T47D (cell line): ENCODE measurements at places on chromosomes 4 and X.
A peak's percentile ranks its signal among the peaks of the same experiment; 100 is the strongest.

DNA sequence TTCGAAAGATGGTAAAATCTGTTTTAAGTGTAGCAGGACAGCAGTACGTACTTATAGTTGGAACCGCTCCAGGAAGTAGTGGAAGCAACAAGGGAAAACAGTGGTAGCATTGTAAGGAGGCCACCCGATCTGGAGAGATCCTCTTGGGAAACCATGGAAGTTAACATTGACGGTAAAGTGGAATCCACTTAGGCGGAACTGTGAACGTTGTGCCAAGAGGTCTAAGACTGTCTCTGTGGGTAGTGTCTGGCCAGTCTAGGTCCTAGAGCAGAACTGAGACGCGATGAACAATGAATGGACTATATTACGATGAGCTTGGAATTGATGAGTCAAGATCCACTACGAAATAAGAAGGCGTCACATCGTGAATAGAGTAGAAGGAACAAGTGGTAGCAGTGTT lies 124.0 kb downstream of the TENM3 start:
- no peak for DNase-seq

- peak; percentile 56 for DNase-seq
Observed at GRCh38 chrX:1673337-1673736, 58.5 kb downstream of the ASMT start.

DNA sequence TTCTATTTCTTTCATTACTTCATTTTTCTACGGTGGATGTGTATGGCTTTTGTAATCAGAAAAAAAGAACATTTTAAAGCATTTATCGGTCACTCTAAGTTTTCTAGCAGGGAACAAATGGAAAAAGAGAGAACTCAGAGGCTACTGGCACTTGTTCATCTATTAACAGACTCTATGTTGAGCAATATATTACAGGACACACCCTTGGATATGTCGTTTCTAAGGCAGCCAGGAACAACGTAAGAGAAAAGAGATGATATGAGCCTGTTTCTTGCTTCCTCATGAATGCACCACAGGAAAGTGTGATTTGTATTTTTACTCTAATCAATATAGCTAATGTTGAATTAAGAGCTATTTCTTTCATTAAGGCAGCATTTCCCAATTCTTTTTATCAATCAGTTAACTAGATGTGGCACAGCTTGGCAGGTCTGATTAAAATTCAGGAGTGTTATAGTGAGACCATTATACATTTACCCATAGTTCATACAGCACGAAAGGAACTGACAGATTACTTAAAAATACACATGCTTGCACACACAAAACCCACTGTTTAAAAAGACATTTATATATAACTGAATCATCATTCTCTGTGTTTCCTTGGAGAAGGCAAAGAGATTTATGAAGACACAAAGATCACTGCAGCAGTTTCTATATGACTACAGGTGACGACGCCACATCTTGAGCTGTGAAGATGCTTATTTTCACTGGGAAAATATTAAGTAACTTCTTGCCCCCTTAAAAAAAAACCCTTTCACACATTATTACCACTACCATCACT lies 13.0 kb downstream of the RAB9B start:
- no peak for DNase-seq

DNA sequence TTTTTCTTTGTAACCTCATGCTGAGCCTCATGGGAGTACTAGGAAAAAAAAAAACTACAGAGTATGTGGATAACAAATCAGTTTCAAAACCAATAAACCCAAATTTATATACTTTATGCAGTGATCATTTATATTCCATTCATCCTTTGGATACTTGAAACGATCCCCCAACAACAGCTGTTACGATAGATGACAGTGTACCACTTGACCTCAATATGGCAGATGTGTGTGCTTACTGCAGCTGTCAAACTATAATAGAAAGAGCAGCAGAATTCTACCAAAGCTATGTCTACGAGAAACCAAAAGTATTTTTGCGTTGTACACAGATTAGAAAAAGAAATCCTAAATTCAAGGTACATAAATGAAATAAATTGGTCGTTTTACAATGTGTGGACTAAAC lies 337.8 kb downstream of the PDGFC start:
- DNase-seq: no peak

GRCh38 chr4:71752383-71753042 lies 31.4 kb downstream of the GC start:
- DNase-seq: no peak

- DNase-seq: no peak
Observed at GRCh38 chrX:153649915-153650782, 3.1 kb downstream of the DUSP9 start.

- no peak for DNase-seq
Observed at GRCh38 chrX:103845165-103845653, 13.2 kb upstream of the RAB9B start.

DNA sequence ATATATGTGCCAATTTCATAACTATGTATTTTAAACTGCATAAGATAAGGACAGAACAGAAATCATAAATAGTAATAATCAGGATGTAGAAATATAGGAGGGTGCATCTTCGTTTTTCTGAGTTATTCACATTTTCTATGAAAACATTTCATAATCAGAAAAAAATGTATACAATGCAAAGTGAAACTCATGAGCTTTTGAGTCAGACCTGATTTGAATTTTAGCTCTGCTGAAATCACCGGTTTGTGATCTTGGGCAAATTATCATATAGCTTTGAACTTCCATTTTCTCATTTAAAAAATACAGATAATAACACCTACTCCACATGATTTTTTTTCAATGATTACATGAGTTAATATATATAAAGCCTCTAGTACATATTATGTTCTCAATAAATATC lies 106.9 kb downstream of the KDR start:
- no peak for DNase-seq

DNA sequence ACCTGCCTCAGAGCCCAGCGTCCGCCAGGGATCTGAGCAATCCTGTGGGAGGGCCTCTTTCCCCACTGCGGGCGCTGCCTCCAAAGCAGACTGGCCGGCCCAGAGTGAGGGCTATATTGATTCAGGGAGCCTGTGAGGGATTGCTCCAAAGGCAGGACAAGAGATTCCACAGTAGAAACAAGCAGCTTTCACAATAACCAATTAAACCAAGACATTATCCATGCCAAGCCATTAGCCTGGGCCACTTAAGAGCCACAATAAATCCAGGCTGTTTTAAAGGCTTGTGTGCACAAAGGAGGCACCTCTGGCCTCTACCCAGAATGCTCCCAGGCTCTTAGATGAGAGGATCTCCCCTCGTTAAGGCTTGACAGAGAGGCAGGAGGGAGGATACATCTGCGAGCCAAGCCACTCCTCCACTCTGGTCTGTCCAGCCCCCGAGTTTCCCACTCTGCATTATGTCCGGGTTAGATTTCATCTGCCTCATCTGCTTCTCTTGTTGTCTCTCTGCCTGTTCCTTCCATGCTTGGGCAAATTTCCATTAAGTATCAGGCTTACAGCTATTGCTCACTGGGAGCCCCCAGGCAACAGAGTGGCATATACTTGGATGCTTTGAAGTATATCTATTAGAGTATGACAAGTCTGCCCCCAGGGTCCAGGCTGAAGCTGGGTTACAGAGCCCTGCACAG lies 357.9 kb downstream of the UNC5C start:
- DNase-seq: no peak

DNA sequence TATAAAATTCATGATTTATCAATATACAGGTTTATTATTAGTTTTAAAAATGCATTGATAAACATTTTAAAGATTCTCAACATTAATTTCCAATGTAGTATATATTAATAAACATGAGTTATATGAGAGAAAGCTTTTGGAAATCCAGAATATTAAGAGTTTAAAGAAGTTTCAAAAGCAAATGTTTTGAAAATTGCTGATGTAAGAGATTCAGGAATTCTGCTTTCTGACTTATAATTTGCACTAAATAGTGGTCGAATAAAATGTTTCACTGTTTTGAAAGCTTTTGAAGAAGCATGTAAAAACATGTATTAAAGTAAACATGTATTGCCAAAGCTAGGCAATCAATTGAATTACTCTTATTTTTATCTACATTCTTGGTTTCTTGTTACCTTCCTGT lies 151.2 kb upstream of the CXorf51B start:
- no peak for DNase-seq

DNA sequence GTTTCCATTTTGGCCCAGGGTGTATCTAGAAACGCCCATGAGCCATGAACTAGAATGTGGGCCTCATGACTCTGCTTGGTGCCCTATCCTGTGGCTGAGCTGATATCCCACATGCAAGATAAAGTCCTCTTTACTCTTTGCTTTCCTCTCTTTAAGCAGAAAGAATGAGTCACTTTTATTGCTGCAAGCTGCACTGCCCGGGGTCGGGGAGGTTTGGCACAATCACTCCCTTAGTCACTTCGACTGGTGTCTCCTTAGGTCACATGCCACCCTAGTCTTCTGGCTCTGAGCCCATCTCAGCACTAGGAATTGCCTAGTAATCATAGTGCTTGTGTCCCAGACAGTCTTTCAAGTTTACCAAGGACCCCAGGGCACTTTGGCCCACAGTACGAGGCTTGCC lies 75.1 kb upstream of the CXorf66 start:
- no peak for DNase-seq

- no peak for DNase-seq
Observed at GRCh38 chrX:6024204-6024603, 204.5 kb downstream of the NLGN4X start.

- peak; percentile 74 for DNase-seq
Observed at GRCh38 chr4:6753103-6753560, 29.4 kb upstream of the KIAA0232 start.

GRCh38 chrX:23434356-23434884 lies 99.8 kb downstream of the PTCHD1 start:
- DNase-seq: peak; percentile 72

DNA sequence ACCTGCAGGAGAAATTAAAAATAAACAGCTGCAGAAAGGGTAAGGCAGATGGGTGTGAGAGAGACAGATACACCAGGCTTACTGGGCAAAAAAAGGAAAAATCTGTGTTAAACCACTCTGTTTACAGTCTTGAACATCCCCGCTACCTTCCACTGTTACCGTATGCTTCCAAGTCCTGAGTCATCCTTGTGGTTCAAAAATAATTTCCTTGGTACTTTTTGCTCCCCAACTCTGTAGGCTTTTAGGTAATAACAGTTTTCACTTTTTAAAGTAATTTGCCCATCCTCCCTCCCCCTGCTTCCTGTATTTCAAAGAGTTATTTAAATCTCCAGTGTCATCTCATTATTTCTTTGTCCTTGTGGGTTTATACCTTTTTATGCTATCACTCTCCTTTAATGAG lies 210.1 kb upstream of the FAT4 start:
- no peak for DNase-seq

GRCh38 chrX:120304256-120304655 lies 7.0 kb downstream of the TMEM255A start:
- no peak for DNase-seq

DNA sequence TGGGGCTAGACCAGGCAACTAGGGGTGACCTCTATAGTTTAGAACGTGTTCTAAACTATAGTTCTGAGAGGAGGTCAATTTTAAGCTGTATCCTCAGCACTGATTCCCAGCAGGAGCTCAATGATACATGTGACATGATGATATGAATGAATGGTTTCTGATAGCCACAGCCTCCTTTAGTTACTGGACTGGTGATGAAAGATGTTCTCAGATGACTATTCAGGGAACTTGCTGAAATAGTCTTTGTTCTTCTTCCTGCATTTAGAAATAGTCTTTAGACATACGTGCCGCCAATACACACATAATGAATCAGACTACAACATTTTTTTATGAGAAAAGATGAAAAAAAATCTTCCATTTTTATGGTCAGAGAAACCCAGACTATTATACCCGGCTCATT lies 116.3 kb upstream of the TMEM150C start:
- DNase-seq: no peak

DNA sequence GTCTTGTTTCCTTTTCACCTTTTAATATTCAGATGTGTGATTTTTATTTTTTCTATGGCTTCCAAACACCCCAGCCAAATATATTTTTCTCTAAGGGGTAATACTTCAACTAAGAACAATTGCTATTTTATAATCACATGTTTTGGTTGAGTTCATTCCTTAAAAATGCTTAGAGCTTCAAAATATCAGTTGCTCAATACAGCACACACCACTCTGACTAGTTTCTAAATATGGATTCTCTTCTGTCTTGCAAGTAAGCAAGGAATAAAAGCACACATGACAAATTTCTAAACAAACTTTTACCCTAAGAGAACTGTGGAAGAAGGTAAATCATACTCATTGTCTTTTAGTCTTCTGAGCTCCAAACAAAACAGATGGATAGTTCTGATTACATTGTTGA lies 27.2 kb downstream of the ANTXR2 start:
- DNase-seq: no peak

- no peak for DNase-seq
Observed at GRCh38 chrX:134773041-134773440, 114.8 kb upstream of the PLAC1 start.

- DNase-seq: no peak
Observed at GRCh38 chr4:43339435-43339834, 446.9 kb downstream of the GRXCR1 start.

DNA sequence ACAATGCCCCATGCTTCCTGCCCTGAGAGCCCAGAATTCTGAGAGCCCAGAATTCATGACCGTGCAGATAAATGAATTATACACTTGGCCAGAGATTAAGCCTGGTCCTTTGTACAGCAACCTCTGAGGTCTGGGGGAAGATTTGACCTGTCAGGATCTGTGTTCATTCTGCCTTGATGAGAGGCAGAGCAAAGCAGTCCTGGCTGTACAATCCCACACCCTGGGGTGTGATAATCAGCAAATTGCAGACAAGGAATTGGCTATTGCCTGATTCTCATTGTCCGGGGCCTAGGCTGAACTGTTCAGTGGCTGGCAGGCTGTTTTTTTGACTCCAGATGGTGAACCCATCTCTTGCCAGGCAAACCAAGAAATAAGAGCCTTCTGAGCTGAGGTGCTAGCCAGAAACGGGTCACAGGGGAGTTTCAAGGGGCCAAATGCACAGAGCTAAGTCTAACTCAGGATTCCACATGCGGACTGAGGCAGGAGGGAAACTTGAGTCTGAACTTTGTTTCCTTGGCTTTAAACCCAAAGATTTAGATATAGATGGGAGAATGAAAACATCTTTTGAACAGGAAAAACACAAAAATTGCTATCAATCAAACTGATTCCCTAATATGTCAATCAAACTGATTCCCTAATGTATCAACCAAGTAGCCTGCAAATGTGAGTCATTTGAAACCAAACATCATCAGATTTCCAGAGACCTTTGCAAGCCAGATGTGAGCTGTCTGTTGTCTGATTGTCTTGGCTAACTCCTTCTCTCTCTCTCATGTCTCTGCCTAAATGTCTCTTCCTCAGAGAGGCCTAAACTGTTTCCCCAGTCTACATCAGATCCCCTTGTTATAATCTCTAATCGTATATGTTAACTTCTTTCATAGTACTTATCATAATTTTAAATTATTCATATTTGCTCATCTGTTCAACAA lies 159.3 kb downstream of the ATG4A start:
- DNase-seq: no peak
